Dorsolateral prefrontal cortex (tissue), 122 donors: ENCODE measurements at places on chromosomes 3 and 15. TPM values are rescaled to one million over a fixed set of nuclear protein-coding genes. Genes with fewer than 3 reads are reported as not detected.

- no peak for DNase-seq
These were observed 153.9 kb upstream of the TPM1 start for GRCh38 chr15:62888623-62889022.

DNA sequence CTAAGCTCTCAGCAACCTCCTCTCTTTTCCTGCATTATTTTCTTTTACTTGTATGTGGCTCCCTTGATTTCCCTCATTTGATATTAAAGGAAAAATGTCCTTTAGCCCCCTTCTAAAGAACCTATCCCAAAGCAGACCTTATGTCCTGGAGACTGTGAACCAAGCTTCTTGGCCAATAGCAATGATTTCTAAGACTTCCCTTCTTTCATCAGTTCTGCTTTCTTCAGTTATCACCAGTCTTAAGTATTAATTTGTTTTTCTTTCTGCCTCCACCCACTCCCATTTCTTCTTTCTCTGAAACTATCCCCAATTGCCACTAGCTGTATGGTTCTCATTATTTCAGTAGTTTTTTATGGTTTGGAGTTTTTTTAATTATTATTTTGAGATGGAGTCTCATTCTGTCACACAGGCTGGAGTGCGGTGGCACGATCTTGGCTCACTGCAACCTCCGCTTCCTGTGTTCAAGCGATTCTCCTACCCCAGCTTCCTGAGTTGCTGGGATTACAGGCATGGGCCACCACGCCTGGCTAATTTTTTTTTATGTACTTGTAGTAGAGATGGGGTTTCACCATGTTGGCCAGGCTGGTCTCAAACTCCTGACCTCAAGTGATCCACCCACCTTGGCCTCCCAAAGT lies 12.1 kb downstream of the TMOD3 start:
- DNase-seq, result no peak

GRCh38 chr15:63046917-63047760 lies 4.6 kb downstream of the TPM1 start:
- no peak for DNase-seq

GRCh38 chr3:179921500-179921899 lies 115.2 kb downstream of the PEX5L start:
- no peak for DNase-seq

GRCh38 chr3:129312671-129313414 lies 34.2 kb downstream of the HMCES start:
- no peak for DNase-seq

- DNase-seq, result no peak
These were observed 589 bp upstream of the SENP5 start for GRCh38 chr3:196867155-196867506.

DNA sequence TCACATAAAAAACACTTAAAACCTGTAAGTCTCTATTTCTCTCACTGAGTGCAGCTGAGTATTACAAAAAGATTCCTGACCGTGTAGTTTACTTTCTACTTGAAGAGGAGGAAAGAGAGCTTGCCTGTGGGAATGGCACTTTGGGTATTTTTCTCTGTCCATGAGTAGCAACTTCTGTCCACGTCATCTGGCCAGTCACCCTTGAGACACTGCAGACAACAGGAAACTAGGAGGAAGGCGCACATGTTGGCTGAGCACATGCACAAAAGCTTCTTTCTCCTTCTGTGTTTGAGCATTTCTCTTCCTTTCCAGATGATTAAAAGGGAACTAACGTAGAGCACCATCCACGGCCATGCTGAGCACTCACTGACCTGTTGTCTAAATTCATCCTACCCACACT lies 19.7 kb downstream of the STARD5 start:
- DNase-seq, result no peak

DNA sequence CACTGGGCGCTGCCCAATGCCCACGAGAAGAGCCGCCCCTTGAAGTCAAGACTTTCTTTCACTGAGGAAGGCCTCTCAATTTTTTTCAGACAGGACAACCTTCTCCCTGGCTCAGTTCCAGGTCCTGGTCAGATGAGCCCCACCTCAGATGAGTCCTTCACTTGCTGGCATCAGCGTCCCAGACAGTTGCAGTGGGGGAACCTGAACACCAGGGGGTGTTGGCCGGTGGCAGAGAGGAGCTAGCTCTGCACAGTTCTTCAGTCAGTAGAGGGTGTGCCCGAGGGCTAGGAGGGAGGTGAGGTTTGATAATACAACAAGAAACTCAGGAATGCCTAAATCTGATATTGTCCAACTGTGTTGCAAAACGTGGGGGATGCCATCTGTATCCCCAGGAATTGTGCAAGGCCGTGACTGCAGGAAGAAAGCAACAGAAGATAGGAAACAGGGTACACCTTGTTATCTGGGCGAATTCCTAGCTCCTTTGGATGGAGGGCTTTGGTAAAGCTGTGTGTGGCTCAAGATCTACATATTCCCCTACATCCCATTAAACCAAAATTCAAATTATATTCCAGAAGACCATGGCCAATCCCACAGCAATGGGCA lies 34.3 kb downstream of the CCR3 start:
- no peak for DNase-seq

- no peak for DNase-seq
These were observed 11.0 kb upstream of the RAB7A start for GRCh38 chr3:128714887-128715491.

- peak; percentile 53 for DNase-seq
These were observed 126.7 kb downstream of the MYLK start for GRCh38 chr3:123757281-123757940.

GRCh38 chr3:119310071-119310470 lies 15.9 kb downstream of the ARHGAP31 start:
- DNase-seq, result no peak

DNA sequence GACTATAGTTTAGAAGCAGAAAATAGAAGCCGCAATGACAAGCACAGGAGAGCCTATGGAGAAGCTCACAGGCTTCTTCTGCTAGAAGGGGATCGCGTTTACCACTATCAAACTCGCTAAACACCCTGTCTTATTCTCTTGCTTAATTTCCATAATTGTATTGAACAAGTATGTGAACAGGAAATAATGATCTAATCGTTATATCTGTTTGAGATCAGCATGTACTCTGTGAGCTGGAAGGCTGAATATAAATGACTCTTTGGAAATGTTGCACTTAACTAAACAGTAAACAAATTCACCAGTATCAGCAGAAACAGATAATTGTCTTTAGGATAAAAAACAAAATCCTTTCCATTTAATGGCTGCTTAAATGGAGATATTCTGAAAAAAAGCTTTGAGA lies 15.0 kb downstream of the NEK10 start:
- no peak for DNase-seq

GRCh38 chr15:43968551-43968950 lies 141.7 kb downstream of the WDR76 start:
- no peak for DNase-seq

- no peak for DNase-seq
These were observed 161.4 kb downstream of the GMNC start for GRCh38 chr3:190701096-190701532.

GRCh38 chr15:85639752-85640381 lies 154.9 kb downstream of the KLHL25 start:
- no peak for DNase-seq

DNA sequence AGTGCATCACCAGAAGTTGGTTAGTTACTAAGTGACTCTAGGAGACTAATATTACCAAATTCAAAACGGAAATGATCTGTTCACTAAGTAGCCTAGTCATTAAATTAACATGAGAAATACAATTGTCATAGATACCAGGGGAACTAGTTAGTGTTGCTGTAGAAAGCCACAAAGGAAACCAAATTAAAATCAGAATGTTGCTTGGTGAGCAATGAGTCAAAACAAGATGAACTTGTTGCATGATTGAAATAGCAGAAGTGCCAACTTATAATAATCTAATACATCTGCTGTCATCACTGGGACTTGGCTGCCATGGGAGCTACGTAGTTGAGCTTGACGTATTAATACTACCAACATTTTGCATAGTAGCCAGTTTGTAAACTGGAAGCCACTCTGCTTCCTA lies 458.1 kb downstream of the DIPK2A start:
- DNase-seq, result no peak

DNA sequence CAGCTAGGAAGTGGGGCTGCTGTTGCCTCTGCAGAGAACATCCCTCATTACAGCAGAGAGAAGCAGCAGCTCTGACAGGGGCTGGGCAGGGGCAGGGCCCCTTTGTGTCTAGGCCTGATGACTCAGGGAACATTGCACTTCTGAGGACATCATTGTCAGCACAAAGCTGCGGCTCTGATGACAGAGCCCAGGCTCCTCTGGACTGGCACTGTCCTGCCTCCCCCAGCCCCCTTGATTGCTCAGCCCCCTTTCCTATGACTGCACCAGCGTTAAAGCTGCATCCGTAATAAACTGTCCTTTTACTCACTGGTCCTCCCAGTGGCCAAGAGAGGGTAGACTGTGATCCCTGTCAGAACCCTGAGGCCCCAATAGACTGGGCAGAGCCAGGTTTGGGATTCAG lies 18.3 kb downstream of the TRH start:
- no peak for DNase-seq

GRCh38 chr3:135238871-135239614 lies 444.0 kb downstream of the EPHB1 start:
- DNase-seq, result no peak

GRCh38 chr3:9914559-9915253 lies 2.2 kb upstream of the IL17RC start:
- DNase-seq, result no peak

DNA sequence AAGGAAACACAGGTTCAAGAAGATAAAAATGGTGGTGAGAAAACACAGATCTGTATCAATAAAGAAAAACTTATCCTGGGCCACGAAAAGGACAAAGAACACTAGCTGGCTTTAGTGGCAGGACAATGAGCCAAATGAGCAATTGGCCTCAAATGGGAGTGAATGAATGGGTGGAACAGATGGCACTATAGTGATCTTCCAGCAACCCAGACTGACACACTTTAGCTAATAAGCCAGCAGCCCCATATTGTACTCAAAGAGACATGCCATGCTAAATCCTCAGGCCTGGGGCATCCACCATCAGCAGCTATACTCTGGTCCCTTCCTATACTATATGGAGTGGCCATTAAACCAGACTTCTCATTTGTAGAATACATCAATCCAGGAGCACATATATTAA lies 60.0 kb upstream of the GADL1 start:
- DNase-seq, result peak; percentile 4

DNA sequence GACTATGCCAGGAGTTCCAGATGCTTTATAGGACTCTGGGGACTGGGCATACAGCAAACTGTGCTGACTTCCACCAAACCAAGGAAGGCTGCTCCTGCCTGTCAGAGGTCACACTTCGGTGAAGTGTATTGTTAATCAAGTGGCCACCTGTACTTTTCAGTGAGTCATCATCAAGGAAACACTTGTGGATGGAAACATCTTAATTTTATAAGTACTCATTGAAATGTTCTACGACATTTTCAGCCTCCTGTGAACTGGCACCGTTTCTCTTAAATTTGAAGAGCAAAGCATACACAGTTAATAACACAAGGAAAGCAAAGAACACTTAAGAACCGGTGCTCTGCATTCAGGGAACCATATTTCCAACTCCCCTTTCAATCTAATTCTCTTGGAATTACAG lies 801.7 kb upstream of the DPPA4 start:
- no peak for DNase-seq

GRCh38 chr15:46569781-46570180 lies 935.0 kb downstream of the SQOR start:
- no peak for DNase-seq

GRCh38 chr15:41782371-41783282 lies 8.3 kb downstream of the MAPKBP1 start:
- no peak for DNase-seq

- no peak for DNase-seq
These were observed 78.6 kb downstream of the MLH1 start for GRCh38 chr3:37071921-37072320.

DNA sequence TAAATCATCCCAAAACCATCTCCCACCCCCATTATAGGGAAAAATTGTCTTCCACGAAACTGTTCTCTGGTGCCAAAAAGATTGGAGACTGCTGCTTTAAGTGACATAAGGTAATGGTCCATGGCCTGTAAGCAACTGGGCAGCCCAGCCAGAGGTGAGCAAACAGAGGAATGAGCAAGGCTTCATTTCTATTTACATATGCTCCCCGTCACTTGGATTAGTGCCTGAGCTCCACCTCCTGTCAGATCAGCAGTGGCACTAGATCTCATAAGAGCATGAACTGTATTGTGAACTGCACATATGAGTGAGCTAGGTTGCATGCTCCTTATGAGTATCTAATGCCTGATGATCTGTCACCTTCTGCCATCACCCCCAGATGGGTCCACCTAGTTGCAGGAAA lies 1159.8 kb upstream of the ALCAM start:
- no peak for DNase-seq

DNA sequence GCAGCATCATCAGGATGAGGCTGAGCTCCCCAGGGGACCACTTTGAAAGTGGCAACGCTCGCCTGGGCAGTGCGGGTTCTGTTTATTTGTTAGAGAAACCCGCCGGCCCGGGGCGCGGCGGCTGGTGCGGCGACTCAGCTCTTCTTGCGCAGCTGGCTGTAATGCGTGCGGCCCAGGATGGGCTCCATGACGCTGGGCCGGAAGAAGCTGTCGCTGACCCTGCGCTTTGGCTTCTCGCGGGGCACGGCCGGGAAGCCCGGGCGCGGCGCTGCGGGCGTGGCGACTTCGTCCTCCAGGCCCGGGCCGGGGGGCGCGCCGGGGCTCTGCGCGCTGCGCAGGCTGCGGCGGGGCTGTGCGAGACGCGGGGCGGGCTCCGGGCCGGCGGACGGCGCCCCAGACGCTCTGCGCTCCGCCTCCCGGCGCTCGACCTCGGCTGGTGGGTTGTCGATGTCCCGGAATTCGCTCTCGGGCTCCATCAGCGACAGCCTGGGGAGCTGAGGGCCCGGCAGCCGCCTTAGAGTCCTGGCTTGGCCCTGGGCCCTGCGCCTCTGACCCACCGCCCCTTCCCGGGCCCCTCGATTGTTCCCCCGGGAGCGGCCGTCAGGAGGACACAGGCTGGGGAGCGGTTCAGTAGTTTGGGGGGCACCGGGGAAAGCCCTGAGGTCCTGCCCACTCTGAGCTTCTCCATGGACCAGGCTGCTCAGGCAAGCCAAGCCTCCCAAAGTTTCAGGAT lies 10.3 kb upstream of the KIF7 start:
- DNase-seq, result no peak

DNA sequence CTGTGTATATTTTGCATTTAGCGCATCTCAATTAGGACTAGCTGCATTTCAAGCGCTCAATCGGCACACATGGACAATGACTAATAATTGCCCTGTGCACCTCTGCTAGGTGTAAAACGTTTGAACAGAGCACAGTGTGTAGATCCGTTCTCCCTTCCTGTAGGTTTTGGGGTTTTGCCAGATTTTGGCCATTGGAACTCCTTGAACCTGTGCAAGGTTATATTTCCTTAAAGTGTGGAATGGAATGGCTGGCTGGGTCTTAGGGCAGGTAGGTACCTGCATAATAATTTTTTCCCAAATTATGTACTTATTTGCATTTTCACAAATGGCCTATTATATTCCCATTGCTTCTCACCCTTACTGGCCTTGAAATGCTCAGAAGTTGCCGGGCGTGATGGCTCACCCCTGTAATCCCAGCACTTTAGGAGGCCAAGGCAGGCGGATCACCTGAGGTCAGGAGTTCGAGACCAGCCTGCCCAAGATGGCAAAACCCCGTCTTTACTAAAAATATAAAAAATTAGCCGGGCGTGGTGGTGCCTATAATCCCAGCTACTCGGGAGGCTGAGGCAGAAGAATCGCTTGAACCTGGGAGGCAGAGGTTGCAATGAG lies 777 bp downstream of the RNU5B-1 start:
- DNase-seq, result no peak

Gene COL8A1
- total RNA-seq, result 2.7 TPM

Gene C3orf22
- not detected for total RNA-seq

Gene TMC3
- 0.36 TPM for total RNA-seq

Gene MESD
- total RNA-seq, result 24.8 TPM

Gene CELF6
- total RNA-seq, result 25.8 TPM

Gene NR2E3
- total RNA-seq, result 0.30 TPM

Gene TF
- total RNA-seq, result 2,673 TPM

Gene ARID3B
- total RNA-seq, result 5.3 TPM

Gene PATL2
- 0.63 TPM for total RNA-seq

Gene ADAMTS17
- 10.3 TPM for total RNA-seq

Gene CHDH
- total RNA-seq, result 13.1 TPM
